ENCODE measurements at places on chromosomes 11 and 22.

- DNase-seq, result no peak
Measured at GRCh38 chr11:19403196-19403895, 162.6 kb upstream of the E2F8 start.

- no peak for DNase-seq
Measured at GRCh38 chr11:37450613-37451012, 852.6 kb upstream of the RAG2 start.

GRCh38 chr11:40029391-40029790, 1430.1 kb downstream of the LRRC4C start:
- no peak for DNase-seq

GRCh38 chr22:31917227-31917921, 27.0 kb upstream of the YWHAH start:
- no peak for DNase-seq

GRCh38 chr11:60905047-60905446, 1.3 kb downstream of the PRPF19 start:
- no peak for DNase-seq
